Omental fat pad (tissue), 4 donors: ENCODE measurements at places on chromosomes 5 and 9.

GRCh38 chr5:32627219-32627870 lies 42.0 kb downstream of the SUB1 start:
- DNase-seq = no peak

- no peak for DNase-seq
Measured at GRCh38 chr9:74721696-74722660, 165.7 kb downstream of the TRPM6 start.

DNA sequence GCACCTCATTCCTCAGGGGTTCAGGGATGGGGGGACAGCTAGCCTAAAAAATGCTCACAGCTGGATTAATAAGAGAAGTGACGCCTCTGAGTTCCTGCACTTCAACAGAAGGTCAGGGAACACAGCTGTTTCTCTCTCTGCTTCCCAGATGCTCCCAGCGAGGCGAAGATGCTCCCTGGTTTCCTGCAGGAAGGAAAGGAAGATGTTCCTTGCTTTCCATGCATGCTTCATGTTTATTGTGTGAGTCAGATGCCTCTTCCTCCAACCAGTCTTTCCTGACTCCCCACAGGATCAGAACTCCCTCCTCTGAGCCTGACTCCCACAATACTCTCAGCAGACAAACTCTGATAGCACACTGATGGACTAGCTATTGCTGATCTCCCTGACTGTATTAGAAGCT lies 71.9 kb downstream of the MFAP3 start:
- DNase-seq = no peak

DNA sequence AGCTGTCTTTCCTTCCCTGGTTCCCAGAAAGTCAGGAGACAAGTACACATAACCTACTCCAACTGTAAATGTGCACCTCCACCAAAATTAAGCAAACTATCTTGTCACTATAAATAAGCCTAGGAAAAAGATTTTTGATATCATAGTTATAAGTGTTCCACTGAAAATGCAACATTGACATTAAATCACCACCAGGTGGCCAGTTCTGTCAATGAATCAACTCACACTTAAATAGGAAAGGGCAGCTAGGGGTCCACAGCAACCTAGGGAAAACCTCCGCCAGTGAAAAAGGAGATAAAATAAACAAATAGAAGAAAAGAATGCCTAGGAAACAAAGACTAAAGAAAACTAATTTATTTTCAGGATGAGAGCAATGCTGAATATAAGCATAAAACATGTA lies 243.0 kb upstream of the PTPRD start:
- no peak for DNase-seq

- no peak for DNase-seq
Measured at GRCh38 chr5:68251804-68252522, 36.4 kb downstream of the PIK3R1 start.

GRCh38 chr5:135030123-135030955 lies 3.7 kb downstream of the PITX1 start:
- no peak for DNase-seq
